ENCODE measurements at places on chromosomes 2 and 18.

- no peak for DNase-seq
Observed at GRCh38 chr2:145930318-145930717, 1410.4 kb upstream of the ZEB2 start.

DNA sequence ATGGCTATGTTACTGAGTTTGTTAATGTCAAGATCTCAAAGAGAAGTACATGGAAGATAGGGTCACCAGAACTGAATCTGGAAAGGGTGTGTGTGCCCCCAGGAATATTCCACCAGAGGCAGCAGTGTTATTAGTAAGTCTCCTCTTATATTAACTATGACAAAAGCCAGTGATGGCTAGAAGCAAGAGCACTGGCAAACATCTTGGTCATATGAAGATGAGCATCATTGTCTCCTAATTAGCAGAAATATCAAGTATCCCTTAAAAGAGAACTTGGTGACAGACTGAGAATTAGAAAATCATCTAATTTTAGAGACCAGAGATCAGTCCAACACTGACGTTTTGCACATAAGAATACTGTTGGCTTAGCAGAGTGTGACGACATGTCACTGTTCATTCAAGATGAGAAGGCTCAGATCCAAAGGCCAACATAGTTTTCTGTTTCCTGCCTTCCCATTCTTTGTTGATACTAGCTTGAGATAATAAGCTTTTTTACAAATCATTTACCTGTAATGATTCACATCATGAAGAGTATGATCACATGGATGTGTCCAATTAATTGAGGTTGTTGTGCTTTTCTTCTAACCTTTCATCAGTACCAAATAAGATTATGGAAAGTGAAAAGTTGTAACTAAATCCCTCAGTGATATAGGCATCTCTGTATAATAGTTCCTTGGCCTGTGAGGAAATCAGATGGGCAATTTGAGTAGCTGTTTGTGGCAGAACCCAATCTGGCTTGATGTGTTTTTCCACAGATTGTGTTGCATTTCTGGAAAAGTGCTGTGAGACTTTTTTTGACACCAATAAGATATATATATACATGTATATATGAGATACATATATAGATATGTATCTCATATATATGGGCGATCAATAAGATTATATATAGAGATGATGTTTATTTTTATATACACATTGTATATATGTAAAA is 44.5 kb downstream of the MAPRE2 start:
- DNase-seq: no peak

DNA sequence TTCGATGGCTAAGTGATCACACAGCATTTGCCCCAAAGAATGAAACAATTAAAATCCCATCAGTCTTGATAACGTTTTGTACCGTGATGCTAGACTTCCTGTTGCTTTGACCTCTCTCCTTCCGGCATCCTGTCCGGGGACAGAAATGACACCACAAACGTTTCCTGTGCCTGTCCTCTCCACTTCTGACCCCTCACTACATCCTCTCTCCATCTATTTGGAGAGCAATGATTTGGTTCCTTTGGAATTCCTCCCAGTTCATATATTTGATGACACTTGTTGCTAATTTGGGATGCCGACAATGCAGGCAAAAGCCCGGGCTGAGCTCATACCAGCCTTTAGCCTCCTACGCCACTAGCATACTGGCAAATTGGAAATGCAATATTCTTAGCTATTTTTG is 151.2 kb upstream of the CCDC68 start:
- no peak for DNase-seq

DNA sequence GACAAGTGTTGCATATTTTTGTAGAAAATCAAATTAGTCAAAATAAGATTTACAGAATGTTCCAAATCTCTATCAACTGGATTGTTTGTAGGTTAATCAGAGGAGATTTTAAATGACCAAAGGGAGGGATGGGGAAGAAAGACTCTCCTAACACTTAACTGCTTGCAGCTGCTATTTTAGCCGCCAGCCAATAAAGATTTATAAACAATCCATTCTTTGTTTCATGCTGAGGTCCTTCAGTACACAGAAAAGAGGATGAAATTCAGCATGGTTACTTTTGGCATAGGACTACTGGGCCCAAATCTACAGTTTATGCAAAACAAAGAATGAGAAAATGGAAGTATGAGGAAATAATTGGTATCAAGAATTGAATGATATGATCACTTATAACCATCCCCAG is 86.4 kb upstream of the FN1 start:
- DNase-seq: no peak

Data from activated CD4-positive, CD25-positive, alpha-beta regulatory T cell (primary cell).